OCI-M1 (cell line): ENCODE measurements at places on chromosomes 3 and 15.

DNA sequence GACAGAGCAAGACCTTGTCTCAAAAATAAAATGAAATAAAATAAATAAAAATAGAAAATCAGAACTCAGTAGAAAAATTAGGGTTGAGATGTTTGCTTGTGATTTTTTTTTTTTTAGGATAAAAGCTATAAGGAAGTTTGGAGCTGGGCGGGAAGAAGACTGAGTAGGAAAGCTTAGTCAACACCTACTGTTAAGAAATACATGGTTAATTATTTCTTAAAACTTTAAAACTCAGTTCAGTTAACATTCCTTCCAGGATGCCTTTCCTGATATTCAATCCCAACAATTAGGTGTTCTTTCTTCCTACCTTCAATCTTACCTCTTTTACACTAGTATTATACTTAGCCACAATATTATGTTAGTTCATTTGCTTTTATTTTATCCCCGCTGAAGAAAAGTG is 246.2 kb downstream of the LSAMP start:
- DNase-seq = no peak

DNA sequence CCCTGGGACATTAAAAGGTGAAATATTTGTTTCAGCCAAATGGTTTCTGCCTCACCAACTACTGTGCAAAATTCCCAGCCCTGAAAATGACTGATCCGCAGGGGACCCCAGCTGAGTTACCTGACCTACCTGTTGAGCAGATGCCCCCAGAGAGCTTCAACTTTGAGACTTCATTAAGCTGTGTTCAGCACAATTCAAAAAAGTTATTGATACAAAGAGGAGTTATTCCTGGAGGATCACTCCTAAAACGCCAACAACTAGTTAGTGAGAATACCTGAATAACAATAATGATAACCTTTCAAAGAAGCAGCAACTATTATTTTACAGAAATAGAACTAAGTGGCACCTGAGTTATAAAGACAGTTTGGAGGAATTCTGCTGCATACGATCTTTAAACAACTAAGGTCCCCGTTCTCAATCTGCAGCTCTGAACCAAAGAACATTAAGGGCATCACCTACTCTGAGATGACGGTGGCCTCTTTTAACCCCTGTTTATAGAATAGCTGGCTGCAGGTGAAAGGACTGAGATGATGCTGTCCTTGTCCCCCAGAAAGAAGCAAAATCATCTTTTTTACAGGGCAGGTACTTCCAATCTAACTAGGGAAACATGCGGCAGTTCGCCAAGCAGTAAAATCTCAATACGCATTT is 659 bp downstream of the GADL1 start:
- no peak for DNase-seq

GRCh38 chr3:113594066-113594465 is 61.7 kb downstream of the SIDT1 start:
- DNase-seq = no peak

GRCh38 chr3:156071031-156071430 is 49.3 kb upstream of the KCNAB1 start:
- DNase-seq = no peak

GRCh38 chr15:63978511-63979261 is 67.6 kb downstream of the DAPK2 start:
- no peak for DNase-seq

DNA sequence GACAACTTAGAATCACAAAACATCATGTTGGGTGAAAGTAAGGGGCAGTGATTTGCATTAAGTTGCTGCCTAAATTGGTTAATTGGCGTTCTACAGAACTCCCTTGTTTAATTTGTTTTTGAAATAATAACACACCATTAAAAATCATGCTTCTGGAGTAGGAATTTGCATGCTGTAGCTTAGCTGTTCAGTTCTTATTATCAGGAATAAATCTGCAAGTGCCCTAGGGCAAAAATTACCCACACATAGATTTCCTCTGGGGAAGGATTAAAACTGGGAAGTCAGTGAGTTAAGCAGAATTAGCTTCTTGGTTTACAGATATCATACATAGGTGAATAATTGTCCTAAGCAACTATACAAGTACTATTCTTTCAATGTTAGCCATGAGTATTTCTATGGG is 381.6 kb upstream of the NAALADL2 start:
- no peak for DNase-seq

- DNase-seq = peak; percentile 0
Observed at GRCh38 chr3:67765575-67765974, 111.2 kb upstream of the SUCLG2 start.

DNA sequence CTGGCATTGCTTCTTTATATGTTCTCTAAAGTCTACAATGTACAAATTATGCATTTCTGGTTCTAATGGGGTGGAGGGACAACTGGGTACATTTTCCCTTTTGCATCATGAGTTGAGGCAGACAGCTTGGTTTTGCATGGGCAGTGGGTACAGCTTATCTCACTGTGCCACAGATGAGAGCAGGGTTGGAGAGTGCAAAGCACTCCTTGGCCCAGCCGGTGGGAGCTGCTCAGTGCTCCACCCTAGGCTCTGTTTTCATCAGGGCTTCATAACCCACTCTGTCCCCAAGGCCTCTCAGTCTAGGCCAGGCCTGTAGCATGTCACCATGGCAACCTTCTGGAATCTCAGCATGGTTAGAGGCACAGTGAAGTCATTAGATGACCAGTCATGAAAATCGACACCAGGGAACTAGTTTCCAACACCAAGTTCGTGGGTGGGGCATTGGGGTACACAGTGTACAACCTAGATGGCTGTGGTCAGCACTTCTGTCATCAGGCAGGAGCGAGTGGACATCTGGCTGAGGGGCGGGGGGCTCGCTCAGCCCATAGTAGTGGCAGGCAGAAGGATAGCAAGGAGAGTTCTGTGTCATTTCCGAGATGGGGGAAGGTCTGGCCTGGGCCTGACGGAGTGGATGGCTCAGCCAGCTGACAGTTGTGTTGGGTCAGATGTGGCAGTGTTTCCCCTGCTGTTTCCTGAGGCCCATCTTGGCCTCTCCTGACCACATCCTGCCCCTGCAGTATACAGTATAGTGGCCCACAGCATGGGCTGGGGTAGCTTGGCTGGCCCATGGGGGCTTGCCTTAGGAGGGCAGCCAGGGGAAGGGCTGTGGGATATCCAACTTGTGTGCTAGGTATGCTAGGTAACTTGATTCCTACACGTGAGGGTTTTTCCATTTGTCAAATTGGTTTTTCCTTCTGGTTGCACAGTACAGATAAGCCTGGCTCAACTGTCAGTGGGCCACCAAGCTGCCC is 75.7 kb upstream of the PRR23C start:
- peak; percentile 56 for DNase-seq

DNA sequence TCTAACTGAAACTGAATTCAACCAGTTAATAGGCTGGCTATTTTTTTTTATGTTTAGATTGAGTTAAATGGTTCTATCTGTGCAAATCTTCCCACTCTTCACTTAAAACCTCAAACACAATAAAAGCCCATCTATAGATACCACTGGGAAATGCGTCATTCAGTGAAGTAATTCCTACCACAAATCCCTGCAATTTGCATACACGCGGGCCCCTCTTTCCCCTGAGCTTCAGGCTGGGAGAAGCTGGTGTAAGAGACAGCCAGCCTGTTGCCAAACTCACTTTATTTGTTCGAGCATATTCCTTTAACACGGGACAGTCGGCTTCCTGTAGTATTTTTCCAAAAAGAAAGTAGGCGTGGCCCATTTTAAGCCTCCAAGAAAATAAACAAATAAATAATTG is 26.0 kb upstream of the MCTP2 start:
- DNase-seq = no peak

GRCh38 chr3:52973806-52974205 is 72.1 kb downstream of the SFMBT1 start:
- DNase-seq = no peak

DNA sequence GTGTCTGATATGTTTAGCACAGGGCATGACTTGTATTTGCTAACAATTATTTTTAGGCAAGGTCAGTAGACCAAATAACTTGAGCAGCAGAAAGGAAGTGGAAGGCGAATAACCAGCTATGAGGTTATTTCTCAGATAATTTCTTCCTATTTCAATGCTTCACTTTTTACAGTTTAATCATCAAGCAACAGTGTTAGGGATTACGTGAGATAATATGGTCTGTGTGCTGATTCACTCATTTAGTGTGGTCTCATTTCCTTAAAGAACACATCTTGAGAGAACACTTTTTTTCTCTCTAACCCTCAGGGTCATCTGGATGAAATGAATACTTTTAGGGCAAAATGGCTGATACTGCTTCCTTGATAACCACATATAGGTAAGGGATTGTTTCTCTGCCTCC is 126.0 kb upstream of the CCNL1 start:
- DNase-seq = no peak

DNA sequence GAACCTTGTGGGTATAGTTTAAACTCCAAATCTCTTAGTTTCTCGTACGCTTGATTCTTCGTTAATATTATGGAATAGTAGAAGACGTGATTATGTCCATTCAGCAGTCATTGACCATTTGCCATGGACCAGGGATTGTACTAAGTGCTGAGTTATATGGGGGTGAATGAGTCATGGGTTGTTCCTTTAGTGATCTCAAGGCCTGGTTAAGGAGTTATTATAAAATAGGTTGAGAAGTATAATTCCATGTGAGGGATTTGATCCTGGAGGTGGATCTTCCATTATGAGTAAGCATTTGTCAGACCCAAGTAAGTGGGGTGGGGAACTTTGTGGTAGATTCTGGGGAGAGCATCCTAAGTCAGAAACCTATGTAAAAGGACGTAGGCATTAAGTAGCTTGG is 15.4 kb downstream of the NR2C2 start:
- no peak for DNase-seq

DNA sequence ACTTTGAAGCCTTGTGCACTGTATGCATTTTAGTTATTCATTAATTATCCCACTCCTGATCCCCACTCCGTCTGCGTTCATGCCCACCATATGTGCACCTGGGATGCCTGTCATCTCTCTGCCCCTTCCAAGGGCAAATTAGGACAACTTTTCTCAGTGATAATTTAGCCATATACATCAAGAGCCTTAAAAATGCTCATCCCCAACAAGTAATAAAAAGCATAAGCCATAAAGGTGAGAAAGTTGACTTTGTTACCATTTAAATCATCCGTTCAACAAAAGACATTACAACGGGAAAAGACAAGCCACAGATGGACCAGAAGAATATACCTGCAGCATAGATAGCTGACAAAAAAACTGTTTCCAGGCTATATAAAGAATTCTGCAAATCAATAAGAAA is 131.4 kb upstream of the LINGO1 start:
- DNase-seq = no peak

GRCh38 chr3:106049821-106050220 is 181.0 kb upstream of the CBLB start:
- no peak for DNase-seq

GRCh38 chr15:49229922-49230321 is 59.9 kb downstream of the GALK2 start:
- no peak for DNase-seq

- DNase-seq = no peak
Observed at GRCh38 chr3:124137216-124137615, 145.3 kb upstream of the ROPN1 start.

DNA sequence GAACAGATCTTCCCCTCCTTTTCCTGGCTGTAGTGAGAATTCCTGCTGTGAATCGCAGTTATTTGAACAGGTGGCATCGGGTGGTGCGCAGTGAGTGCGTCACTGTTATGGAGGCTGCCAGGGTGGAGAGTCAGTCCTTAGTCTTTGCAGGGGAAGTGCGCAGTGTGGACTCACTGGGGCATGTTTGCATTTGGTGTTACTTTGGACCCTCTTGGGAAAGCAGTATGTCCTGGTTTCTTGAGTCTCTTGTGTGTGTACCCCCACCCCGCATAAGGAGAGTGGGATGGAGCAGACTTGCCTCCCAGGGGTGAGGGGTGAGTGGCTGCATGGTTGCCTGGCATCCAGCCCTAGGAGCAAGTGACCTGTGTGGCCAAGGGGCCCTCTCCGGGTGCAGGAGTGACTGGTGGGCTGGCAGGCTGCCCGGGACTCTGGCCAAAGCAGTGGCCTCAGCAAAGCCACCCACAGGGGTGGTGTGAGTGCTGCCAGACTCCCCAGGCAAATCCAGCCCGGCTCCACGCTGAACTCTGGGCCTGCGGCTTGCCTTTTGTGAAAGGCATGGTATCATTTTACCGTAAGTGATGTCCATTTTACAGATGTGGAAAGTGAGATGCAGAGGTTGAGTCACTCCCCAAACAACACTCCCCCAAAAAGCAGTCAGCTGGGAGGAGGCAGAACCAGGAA is 46.4 kb downstream of the DNASE1L3 start:
- no peak for DNase-seq

DNA sequence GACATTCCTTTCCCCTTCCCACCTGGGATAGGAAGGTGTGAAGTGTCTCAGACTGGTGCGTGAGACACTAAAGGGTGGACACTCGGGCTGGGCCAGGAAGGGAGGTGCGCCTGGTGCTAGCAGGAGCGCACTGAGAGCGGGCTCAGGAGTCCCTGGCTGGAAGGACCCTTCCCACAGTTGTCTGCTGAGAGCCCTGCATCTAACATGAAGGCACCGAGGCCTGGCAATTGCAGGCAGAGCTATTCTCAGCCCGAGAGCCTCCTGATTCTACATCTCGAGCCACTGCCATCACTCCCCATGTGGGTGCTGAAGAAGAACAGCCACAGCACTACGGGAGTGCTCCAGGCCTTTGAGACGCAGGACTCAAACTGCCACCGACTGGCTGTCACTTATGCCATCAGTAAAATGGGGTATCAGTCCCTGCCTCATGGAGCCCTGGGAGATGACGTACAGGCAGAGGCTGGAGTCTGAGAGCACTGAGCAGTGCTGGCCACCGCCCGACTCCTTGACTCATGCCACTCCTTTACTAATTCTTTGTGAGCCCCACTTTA is 159.4 kb downstream of the KLF13 start:
- DNase-seq = no peak

DNA sequence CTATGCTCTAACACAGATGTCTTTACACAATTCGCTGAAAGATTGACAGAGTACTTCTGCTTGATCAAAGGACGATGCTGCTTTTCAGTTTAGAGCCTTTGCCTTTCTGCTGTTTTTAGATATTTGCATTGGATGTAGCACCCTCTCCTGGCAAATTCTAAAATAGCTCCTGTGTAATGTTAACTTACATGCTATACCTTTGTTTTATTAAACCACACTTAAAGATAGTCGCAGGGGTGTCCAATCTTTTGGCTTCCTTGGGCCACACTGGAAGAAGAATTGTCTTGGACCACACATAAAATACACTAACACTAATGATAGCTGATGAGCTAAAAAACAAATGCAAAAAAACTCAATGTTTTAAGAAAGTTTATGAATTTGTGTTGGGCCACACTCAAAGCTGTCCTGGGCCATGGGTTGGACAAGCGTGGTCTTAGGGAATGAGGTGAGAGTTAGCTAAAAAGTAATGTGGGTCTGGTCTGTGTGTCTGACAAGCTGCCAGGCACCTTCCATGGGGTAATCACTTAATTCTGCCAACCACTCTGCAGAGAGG is 62.9 kb downstream of the ATG7 start:
- peak; percentile 86 for DNase-seq

GRCh38 chr3:162538491-162538890 is 1041.9 kb downstream of the OTOL1 start:
- no peak for DNase-seq

DNA sequence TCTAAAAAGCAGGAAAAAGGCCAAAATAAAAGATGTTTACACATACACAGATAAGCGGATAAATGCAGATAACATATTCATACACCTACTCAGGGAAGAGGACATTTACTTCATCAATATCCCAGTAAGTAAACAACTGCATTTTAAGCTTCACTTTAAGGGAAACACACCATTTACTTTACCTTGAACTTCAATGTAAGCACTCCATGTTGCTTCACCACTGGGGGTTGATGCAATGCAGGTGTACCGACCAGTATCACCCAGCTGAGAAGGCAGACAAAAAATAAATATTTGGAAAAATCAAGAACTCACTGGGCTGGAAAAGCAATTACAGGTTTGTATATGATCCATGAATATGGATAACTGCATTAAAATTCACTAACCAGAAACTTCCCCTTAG is 1099.5 kb downstream of the ROBO1 start:
- DNase-seq = no peak

GRCh38 chr15:38211811-38212210 is 40.8 kb upstream of the SPRED1 start:
- DNase-seq = no peak
